ENCODE measurements at places on chromosomes 2 and 18.

GRCh38 chr18:47204908-47205522 lies 28.9 kb upstream of the IER3IP1 start:
- peak; percentile 34 for DNase-seq

DNA sequence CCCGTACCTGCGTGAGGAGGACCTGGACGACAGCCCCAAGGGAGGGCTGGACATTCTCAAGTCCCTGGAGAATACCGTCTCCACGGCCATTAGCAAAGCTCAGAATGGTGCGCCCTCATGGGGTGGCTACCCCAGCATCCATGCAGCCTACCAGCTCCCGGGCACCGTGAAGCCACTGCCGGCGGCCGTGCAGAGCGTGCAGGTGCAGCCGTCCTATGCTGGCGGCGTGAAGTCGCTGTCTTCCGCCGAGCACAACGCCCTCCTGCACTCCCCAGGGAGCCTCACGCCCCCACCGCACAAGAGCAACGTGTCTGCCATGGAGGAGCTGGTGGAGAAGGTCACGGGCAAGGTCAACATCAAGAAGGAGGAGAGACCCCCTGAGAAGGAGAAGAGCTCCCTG lies 76.4 kb downstream of the TSHZ1 start:
- no peak for DNase-seq

DNA sequence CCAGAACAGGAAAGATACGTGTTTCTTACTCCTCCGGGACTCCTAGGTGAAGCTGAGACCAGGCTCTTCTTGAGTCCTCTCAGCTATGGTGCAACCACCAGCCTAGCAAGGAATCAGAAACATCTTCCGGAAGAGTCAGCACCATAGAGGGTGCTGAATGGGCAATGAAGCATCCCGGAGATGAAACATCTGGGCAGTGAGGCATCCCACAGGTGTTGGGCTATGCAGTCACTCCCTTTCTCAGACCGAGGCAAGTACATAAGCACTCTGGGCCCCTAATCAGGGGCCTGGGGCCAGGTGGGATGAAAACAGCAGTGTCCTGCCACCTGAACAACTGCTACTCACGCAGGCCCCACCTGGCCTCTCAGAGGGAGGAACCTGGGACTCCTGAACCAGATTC lies 1.4 kb upstream of the CAPN10 start:
- DNase-seq = no peak

DNA sequence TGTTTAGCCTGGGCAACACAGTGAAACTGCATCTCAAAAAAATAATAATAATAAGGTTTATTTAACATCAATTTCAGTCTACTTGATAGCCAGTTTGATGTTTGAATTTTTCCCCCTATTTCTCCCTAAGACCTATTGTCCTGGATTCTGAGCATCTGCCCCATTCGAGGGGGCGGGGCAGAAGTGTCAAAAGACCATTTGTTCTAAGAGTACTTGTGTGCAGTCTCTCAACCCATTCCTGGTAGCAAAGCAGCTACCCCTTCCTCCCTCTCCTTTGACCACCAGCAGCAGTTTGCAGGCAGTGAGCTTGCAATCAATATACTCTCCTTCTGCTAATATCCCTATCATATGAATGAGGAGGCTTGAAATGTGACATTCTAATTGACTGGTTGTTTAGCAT lies 71.9 kb downstream of the VWC2L start:
- DNase-seq = no peak

- no peak for DNase-seq
These were observed 30.4 kb downstream of the INPP4A start for GRCh38 chr2:98474979-98475632.

DNA sequence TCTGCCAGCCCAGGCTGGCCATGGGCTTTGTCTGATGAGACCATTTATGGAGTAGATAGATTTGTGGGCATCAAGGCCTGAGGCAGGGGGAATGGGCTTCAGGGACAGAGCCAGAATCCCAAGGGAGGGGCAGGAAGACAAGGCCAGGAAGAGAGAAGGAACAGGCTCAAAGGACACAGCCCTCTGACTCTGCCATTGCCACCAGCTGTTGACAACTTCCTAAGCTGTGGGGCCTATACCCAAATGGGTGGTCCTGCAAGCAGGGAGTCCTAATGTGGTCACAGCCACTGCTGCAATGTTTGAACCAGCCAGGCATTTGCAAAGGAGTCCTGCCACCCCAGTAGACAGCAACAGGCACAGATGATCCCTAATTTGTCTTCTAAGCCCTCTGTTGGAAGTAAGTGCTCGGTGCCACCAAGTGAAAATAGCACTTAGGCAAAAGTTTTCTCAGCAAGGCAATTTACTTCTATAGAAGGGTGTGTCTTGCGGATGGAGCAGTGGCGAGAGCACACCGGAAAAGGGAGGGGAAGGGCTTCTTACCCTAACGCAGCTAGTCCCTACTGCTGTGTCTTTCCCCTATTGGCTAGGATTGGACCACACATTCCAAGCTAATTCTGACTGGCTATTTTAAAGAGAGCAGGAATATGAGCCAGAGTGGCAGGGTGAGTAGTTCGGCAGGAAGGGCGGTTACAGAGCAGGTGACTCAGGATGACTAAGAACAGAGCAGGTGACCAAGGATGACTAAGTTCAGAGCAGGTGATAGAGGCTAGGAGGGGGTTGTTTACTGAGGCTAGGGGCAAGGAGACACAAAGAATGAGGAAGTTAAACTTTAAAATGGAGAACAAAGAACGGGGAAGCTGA lies 47.2 kb downstream of the C1QL2 start:
- DNase-seq = no peak

DNA sequence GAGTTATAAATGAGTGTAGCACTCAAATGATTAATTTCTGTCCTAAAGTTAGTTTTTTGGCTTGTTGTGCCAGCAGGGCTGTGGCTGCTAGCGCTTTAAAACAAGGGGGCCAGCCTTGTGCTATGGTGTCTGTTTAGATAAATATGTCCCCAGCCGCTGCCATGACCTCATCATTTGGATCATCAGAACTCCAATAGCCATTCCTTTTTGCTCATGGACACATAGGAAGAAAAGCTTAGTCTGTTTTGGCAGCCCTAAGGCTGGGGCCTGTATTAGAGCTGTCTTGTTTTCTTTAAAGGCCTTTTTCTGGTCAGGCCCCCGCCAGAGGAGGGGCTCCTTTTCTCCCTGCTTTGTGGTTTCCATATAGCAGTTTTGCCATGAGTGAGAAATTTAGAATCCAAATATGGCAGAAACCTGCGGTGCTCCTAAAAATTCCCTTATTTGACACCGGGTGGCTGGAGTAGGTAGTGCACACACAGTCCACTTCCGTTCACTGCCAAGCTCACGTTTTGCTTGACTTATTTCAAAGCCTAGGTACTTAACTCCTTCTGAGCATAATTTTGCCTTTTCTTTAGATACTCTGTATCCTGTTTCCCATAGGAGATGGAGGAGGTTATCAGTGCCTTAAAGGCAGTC lies 60.4 kb upstream of the SLC35G4 start:
- DNase-seq = peak; percentile 22

- DNase-seq = peak; percentile 98
These were observed 49.7 kb upstream of the RASGRP3 start for GRCh38 chr2:33426666-33427231.

GRCh38 chr2:217539126-217539525 lies 463.7 kb downstream of the TNS1 start:
- DNase-seq = no peak

DNA sequence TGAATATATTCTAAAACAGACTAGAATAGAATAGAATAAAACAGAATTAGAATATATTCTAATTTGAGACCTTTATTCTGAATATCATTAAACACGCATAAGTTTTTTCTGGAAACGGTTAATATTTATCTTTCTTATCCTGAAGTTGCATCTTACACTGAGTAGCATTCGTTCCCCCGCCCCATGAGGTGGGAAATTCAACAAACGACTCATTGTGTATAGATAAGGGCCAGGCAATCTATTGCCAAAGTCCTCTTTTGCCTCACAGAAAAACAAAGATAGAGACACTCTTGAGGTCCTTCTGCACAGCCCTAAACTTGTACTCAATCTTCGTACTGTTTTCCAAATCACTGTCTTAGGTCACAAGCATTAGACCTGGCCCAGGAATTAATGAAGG lies 98.1 kb downstream of the COL6A3 start:
- DNase-seq = no peak

- no peak for DNase-seq
These were observed 8.9 kb downstream of the COX5B start for GRCh38 chr2:97654791-97655190.

GRCh38 chr2:190571686-190572085 lies 37.2 kb upstream of the NEMP2 start:
- no peak for DNase-seq

GRCh38 chr2:56001947-56002346 lies 78.4 kb upstream of the EFEMP1 start:
- DNase-seq = no peak

- DNase-seq = no peak
These were observed 1549.7 kb upstream of the ACVR2A start for GRCh38 chr2:146295080-146295670.

DNA sequence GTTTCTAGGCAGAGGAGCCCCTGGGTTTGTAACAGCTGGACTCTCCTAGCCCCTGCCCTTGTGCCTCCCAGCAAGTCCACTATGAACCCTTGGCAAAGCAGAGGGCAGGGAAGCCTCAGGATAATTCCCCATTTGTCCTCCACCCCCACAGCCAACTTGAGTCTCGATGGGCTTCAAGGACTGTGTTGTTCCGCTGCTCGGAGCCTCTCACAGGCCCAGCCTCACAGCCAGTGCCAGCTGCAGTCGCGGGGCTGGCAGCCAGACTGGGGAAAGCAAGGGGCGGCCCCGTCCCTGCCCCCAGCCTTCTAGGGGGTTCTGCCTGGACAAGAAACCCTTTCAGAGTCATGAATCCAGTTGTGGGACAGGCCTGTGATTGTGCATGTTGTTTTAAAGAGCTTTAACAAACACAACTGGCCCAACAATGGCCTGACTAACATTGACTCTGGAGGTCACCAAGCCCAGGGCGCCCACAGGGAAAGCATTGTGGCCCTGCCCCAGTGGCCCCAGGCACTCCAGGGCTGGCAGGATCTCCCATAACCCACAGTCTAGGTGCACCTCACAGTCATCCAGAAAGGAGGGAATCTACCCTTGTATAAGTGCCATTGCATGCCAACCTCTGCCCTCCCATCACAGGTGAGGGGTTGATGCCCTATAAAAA lies 71.8 kb upstream of the DAPL1 start:
- peak; percentile 82 for DNase-seq

GRCh38 chr2:44187251-44187650 lies 18.6 kb downstream of the PPM1B start:
- no peak for DNase-seq

GRCh38 chr2:191189112-191189635 lies 38.4 kb upstream of the STAT4 start:
- DNase-seq = no peak

- no peak for DNase-seq
These were observed 13.9 kb downstream of the UBE2F start for GRCh38 chr2:237980751-237981150.

DNA sequence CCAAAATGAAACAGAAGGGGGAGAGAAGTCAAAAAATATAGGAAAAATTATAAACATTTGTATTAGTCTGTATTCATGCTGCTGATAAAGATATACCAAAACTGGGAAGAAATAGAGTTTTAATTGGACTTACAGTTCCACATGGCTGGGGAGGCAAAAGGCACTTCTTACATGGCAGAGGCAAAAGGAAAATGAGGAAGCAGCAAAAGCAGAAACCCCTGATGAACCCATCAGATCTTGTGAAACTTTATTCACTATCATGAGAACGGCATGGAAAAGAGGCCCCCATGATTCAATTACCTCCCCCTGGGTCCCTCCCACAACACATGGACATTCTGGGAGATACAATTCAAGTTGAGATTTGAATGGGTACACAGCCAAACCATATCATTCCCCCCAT lies 79.1 kb downstream of the ZRANB3 start:
- no peak for DNase-seq

DNA sequence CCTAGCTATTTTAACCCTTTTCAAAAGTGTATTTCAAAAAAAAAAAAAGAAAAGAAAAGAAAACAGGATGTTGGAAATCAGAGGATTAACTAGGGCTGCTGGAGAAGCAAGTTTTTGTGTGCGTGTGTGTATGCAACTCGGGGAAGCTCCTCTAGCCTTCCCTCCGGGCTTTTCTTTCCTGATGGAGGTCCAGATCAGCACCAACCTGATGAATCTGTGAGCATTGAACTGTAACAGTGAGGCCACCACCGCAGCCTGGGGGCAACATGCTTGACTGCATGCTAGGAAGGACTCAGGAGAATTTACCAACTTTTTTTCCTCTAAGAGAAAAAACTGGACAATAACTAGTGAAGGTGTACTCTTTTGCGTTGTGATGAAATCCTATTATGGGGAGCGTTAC lies 2.3 kb downstream of the OBSL1 start:
- no peak for DNase-seq

GRCh38 chr2:101638817-101639605 lies 58.5 kb upstream of the MAP4K4 start:
- no peak for DNase-seq

- peak; percentile 57 for DNase-seq
These were observed 646 bp downstream of the PHLPP1 start for GRCh38 chr18:62715759-62716615.

- no peak for DNase-seq
These were observed 199.4 kb downstream of the SPP2 start for GRCh38 chr2:234249873-234250272.

Data from thyroid gland (tissue), 4 donors.